Right lung (tissue), 10 donors: ENCODE measurements at places on chromosomes 7 and 10.

DNA sequence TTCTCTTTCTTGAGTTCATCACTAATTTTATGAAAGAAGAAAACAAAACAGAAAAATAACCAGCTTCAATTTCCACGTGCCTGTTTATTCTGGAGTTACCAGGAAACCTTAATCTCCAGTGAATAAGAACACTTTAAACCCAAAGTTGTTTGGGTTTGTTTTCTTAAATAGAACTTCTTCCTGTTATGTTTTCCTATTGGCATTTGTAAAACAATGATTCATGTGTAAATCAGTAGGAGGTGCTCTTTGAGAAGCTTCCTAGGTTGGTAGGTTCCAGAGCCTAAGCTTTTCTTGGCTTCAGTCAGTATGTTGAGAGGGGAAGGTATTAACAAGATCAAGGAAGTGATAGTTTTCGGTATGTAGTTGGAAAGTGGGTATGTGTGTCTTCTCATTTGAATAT, 119.0 kb downstream of the BICC1 start:
- no peak for DNase-seq

- DNase-seq, result no peak
Observed at GRCh38 chr7:15845461-15845860, 159.0 kb upstream of the MEOX2 start.

DNA sequence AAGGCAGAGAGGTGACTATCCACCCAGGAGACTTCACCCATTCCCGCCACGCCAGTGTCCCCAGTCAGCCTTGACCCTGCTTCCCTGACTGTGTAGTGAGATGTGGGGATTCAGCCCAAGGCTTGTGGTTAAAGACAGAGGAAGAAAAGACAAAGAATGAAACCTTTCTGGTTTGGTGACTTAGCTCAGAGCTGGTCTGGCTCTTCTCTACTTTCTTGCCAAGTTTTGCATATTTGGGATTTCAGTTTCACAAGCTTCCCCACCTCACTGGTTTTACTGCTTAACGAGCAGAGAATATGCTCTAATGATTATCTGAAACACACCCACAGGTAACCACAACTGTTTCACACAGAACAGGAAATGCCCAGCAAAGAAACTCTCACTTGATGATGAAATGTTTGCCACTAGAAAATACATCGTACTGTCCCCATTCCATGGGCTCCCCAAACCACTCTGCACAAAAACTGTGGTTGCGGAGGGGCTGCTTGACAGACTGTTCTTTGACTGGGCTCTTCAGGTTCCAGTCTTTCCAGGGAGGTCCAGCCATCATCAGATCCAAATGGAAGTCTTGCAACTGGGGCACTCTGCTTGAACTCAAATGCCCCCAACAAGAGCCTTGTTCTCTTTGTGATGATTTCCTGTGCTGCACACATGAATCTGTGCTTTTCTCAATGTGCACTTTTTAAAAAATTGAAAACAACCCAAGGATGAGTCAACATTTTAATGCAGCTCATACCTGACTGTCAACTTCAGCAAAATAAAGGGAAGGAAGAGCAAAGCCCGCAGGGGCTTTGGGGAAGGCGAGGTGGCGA, 95.5 kb downstream of the CTBP2 start:
- no peak for DNase-seq

DNA sequence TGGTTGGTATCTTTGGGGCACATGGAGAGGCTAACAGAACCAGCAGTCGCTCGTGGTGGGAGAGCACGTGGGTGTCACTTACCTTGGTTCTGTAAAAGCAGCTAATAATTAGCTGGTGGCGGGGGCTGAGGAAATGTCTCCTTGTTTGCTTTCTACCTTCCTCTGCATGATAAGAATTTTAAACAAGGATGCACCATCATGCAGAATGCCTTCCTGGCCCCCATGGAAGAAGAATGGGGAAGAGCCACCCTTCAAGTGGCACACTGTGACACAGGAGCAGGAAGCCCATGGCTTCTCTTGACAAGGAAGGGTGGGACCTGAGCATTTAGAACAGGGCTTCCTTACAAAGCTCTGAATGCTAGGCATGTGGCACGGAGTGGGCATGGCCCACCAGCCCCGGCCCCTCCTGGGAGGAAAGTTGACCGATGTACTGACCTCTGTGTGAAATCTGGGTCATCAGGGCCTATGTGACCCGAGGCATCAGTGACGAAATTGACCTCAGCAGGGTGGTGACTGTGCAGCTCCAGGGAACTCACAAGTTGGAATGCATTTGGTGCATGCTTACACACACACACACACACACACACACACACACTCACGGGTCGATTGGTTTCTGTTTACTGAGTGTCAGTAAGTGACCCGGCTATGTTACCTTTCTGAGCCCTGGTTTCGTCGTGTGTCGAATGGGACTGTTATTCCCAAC, 116.9 kb upstream of the ANLN start:
- no peak for DNase-seq

GRCh38 chr10:127915324-127915723, 8.4 kb downstream of the PTPRE start:
- DNase-seq, result no peak

DNA sequence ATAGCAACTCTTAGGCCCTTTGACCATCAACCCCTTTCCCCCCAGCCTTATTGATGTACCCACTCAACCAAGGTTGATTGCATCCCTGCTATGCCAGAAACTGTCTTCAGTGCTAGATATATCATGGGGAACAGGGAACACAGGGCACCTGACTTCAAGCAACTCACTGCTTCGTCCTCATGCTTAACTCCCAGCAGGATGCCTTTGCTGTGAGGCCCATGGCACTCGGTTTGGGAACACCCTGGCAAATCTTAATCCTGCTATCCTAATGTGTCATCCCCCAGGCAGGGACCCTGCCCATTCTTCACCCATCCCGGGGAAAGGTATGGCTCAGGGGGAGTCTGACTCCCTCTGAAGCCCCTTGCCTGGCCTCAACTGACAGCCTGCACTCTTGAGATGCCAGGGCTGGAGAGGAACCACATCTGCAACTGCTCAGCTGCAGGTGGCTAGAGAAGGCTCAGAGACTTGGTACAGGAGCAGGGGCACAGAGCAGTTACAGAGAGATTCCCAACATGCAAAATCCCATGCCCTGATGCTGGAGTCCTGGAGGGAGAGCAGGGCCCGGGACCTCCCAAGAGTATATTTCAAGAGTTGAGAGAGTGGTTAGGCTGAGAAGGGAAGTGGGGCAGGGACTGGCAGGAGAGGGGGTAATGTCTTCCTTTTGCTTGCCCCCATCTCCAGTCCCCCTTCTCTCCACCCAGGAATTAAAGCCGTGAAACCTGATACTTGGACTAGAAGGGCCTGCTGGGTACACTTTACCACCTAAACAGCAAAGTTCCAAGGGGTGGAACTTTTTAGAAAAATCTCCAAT, 2.4 kb upstream of the UNC5B start:
- no peak for DNase-seq

DNA sequence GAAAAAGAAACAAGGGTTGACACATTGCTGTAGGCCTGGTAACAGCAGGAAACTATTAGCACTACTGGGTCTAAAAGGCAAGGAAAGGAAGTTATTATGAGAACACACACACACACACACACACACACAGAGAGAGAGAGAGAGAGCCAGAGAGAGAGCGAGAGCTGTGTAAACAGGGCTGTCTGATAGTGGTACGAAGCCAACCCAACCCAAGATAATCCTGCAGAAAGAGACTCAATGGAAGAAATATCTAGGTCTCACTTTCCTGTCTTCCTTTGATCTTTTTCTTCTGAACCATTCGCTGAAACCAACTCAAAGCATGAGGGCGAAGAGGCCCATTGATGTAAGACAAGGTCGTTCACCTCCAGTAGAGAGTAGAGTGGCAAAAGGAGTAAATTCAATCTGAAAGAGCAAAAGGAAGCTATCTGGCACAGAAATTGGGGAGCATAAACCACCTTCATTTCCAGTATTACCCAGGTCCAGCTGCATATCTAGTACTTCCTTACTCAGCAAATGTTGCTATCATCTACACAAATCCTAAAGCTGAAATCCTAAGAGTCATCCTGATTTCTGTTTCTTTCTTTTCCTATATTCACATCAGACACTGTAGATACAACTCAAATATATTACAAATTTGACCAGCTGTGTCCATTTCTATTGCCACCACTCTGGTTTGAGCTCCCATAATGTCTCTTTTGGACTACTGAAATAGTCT, 110.2 kb downstream of the TMEM26 start:
- peak; percentile 15 for DNase-seq

DNA sequence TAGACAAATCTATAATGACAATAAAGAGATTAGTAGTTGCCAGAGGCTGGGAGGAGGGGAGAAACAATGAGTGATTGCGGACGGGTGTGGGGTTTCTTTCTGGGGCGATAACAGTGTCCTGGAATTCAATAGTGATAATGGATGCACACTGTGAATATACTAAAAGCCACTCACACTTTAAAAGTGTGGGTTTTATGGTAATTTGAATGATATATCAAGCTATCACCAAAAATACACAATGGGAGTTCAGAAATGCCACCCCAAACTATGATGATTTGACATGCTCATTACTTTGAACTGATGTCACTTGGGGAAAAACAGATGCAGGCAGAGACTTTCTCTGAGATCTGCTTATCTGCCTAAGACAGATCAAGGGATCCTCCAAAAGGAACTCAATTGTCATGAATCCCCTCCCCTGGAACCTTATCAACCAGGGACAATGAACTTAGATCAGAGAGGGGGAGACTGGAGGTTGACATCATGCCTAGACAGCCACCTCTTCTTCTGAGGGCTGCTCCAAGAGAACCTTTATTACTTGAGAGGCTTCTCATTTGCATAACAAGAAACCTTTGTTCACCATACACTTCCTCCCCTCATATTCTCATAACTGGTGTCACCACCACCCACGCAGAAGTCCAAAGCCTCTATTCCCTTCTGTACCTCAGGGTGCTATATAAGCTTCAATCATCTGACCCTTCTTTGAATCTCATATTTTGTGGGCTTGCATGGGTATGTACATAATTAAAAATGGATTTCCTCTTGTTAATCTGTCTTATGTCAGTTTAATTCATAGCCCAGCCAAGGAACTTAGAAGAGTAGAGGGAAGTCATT, 14.8 kb upstream of the ZC3HAV1 start:
- no peak for DNase-seq

GRCh38 chr7:46651561-46652088, 730.6 kb upstream of the IGFBP3 start:
- no peak for DNase-seq

DNA sequence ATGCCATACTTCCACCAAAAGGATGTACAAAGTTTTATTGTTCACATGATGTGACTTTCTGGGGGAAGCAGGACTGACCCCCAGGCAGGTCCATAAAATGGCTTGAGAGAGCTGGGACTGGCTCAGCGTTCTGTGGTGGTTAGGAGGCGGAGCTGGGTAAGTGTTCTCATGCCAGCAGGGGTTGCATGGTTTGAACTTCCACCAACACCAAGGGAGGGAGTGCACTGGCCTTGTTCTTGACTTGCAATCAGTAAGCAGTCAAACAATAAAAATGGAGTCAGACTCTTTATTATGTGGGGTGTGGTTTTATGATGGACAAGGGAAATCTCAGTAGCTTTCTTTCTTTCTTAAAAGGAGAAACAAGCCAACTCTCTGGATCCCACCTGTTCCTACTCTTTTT, 95.4 kb upstream of the PRR15 start:
- no peak for DNase-seq

- no peak for DNase-seq
Observed at GRCh38 chr7:76037310-76037709, 10.5 kb downstream of the STYXL1 start.

GRCh38 chr10:78909221-78909620, 159.5 kb upstream of the ZMIZ1 start:
- DNase-seq, result no peak

DNA sequence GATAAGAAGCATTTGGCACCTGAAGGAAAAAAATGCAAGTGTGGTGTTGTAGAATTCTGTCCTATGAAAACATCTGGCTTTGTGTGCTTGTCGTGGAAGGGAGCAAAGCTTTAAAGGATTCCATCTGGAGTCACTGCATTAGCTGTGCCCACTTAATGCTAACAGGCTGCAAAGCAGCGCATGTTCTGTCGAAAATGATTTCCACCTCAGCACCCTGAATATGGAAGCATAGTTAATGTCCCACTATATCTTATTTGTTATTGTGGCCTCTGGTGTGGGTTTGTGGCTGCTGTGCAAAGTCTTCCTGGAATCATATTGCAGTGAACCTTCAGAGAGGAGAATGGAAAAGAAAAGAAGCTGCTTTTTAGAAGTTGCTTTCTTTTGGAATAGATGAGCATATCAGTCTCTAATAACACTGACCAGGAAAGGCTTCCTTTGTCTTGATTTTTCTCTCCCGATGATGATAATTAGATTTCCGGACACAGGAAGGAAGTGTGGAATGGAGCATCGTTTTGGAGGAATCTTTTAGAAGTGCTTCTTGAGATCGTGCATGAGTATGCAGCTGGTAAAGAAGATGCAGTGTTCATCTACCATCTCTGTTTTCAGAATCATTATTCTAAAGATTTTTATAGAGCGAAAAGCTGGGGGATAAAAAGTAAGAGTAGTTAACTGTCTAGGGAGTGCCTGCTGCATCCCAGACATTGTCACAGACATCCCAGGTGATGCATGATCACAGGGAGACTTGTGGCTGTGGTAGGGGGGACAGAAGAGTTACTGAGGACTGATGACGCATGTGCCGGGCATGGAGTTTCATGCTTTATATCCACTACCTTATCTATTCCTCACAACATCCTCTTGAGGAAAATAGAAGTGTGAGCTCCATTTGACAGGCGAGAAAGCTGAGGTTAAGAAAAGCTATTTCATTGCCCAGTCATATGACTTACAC, 54.6 kb downstream of the TEX36 start:
- DNase-seq, result no peak

- no peak for DNase-seq
Observed at GRCh38 chr7:651032-651728, 75.3 kb upstream of the DNAAF5 start.

GRCh38 chr7:137989590-137989989, 12.3 kb downstream of the CREB3L2 start:
- no peak for DNase-seq

DNA sequence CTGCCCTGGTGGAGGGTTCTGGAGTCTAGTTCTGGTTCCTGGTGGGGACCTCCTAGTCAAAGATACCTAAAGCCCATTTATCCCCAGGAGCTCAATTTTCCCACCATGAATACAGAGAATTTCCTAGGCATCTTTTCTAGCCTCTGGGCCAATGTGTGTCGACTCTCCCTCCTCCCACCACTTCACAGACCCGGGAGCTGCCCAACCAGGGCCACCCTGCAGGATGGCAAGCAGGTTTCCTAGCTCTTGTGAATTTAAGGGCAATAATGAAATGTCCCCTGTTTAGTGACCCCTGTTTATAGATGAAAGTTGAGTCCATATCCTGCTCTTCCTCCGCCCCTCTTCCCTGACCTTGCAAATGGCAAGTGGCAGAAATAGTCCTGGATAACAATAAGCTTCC, 9.4 kb downstream of the DLX5 start:
- no peak for DNase-seq

GRCh38 chr10:86308056-86308455, 58.5 kb downstream of the GRID1 start:
- DNase-seq, result no peak

- DNase-seq, result no peak
Observed at GRCh38 chr10:130425881-130426435, 289.8 kb downstream of the GLRX3 start.

- DNase-seq, result no peak
Observed at GRCh38 chr7:50304911-50305582, 531 bp downstream of the IKZF1 start.

- no peak for DNase-seq
Observed at GRCh38 chr7:81956520-81956919, 186.7 kb upstream of the HGF start.
